ENCODE measurements at places on chromosomes 16 and 17.

DNA sequence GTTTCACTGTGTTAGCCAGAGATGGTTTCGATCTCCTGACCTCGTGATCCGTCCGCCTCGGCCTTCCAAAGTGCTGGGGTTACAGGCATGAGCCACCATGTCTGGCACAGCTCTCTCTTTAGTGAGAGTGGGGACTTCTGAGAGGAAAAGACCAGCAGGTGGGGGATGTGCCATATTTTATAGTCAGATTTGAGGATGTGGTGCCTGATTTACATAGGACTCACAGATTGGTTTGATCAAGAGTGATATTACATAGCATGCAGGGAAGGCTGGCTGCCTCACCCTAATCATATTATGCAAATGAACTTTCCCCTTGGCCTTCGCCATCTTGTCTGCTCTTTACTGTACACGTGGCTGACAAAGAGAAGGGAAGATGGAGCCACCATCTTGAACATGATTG lies 28.1 kb upstream of the MAPK3 start:
- DNase-seq: no peak

- DNase-seq: no peak
Measured at GRCh38 chr17:7589891-7590691, at the start of gene SOX15. TSS of gene SOX15 (minus strand) at chr17:7590094. CDS start at chr17:7589676, 418 bp downstream.

DNA sequence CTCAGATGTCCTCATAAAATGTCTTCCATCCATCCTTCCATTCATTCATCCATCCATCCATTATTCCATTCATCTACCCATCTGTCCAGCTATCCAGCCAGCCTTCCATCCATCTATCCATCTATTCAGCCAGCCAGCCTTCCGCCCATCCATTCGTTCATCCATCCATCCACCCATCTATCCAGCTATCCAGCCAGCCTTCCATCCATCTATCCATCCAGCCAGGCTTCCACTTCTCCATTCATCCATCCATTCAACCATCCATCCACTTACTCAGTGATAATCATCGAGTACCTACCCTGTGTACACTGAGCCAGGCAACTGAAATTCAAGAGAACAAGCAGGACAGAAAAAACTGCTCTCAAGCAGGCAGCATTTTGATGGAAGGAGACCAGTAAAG lies 4.6 kb upstream of the CCDC182 start:
- DNase-seq: no peak

- DNase-seq: no peak
Measured at GRCh38 chr17:1228781-1229348, 41.4 kb upstream of the BHLHA9 start.

GRCh38 chr17:74842599-74843351 lies 16.9 kb downstream of the GRIN2C start:
- peak; percentile 40 for DNase-seq

DNA sequence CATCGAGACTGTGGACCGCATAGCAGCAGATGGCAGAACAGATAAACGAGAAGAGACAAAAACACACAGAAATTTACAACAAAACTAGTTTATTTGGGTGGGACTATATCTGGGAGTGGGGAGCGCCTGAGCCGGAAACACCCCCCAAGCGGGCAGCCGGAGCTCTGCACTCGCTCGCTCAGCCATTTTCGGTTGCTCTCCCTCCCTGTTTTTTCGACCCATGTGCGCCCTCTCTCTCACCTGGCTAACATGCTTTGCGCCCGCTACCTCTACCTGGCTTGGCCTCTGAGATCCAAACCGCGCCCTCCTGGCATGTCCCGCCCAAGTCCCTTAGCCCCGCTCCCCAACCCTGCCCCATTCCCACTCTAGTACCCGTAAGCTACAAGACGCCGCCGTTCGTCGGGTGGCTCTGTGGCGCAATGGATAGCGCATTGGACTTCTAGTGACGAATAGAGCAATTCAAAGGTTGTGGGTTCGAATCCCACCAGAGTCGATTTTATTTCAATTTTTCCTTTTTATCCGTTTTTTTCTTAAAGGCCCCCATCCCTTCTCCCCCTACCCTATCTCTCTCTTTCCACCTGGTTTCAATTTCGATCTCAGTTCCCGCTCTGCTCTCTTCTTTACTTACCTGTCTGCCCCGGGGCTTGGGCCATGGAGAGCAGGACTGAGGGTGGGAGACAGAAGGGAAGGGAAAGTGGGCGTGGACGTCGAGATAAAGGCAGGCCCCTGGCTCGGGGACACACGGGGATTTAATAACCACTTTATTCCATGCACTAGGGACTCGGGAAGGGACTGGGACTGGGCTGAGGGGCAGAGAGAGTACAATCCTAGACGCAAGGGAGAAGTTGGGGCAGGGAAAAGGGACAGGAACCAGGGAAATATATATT lies 2.4 kb upstream of the ALOXE3 start:
- DNase-seq: peak; percentile 79

DNA sequence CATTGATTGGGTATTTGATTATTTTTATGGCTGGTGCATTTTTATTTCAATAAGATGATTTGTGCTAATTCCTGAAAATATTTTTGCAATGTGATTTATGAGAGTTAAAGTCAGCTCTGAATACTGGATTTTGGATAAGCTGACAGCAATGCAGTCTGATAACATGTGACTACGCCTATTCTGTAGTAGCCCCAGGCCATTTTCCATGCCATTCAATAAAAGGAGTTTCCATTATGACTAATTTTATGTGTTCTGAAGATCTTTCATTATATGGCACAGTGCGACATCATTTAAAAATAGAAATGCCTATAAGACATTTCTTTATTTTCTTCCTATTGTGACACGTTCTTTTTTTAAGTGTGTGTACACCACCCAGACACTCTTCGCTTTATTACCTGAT lies 46.3 kb downstream of the KCNJ2 start:
- DNase-seq: no peak

DNA sequence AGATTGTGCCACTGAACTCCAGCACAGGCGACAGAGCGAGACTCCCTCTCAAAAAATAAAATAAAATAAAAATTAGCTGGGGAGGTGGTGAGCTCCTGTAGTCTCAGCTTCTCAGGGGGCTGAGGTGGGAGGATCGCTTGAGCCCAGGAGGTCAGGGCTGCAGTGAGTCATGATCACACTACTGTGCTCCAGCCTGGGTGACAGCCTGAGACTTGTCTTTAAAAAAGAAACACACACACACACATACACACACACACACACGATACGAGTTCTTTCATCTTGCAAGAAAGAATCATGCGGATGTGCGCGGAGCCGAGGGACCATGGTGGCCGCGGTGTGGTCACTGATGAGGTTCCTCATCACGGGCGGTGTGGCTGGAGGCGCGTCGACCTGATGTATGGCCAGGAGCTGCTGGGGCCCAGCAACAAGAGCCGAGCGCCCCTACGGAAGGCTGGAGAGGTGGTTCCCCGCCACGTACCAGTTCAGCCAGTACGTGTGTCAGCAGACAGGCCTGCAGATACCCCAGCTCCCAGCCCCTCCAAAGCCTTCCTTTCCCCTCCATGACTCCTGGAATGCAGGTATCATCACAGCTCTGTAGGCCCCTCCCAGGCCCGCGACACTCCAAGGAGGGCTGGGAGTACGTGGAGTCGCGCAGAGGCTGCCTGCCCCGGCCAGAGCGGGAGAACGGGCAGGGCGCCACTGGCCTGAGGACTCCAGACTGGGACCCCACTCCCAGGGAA lies 20.7 kb downstream of the NXN start:
- DNase-seq: no peak

DNA sequence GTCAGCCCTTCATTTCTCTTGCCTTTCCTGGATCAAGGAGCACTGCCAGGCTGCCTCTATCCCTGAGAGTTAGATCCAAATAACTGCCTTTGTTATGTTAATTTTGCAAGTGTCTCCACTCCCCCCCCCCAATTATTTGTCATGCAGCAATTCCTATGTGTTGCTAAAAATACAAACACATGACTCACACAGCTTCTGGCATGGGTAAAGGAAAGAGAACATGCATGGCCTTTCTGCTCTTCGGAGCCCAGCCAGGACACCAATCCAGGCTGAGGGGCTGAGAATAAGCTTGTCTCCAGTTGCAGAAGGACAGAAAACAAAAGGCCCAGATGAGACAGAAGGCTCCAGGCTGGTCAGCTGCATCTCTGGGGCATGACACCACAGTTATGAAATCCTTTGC lies 148.0 kb upstream of the TNRC6C start:
- DNase-seq: peak; percentile 94

DNA sequence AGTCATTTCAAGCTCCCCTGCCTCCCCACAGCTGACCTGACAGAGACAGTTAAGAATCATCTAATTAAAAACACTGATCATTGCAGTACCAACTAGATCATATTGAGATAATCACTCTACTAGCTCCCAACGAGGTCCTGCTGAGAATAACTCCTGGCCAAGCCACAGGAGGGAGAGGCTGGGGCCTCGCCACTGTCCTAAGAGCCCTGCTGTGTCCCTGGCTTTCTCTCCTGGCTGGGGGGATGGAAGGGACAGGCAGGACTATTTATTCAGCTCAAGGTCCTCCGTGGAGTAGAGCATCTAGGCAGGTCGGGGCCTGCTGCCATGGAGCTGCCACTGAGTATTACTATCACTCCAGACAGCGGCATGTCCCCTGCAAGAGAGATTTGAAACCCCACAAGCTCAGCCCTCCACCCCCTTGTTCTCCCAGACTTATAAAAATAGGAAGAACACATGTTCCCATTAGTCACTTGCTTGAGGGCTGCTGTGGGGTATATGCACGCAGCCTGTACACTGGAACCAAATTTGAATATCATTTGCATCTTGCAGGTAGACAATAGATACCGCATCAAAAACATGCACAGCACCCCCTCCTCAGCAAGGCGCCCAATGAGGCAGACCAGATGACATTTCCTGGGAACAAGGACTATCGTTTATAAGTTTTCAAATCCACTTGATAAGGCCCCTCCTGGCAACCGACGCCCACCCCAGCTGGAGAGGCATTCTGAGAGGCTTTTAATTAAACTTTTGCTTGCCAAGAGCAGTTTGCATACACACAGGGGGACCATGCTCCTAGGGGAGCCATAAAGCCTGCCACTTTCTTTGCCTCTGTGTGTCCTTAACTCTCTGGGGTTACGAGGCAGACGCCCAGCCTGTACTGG lies 385.2 kb upstream of the ZFHX3 start:
- no peak for DNase-seq

- DNase-seq: peak; percentile 96
Measured at GRCh38 chr17:59423137-59423724, 91.8 kb downstream of the YPEL2 start.

DNA sequence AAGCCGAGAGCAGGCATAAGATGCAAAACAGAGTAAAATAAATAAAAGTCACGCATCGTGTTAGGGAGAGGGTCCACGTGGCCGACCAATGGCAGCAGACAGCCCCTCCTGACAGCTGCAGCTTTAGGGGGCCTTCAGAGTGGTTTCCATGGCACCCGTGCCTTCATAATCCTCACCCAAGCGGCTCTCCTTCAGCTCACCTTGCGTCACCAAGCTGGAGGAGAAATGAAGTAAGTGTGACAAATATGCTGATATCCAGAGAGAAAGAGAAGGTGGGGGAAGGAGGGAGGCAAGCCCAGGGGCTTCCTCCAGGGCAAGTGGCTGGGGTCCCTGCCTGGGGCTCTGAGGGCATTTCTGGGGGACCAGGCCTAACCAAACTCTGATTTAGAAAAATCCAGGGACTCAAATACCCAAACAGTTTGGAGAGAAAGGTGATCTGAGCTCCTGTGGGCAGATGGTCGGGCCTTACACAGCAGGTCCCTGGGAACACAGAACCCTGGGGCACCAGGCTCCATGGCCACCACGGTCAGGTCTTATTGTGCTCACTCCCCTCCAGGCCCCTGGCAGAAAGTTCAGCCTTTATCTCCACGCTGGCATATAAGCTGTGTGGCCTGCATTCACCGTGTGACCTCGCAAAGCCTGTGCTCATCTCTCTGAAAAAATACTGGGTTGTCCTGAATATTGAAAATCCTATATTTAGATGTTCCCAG lies 80.7 kb upstream of the TNRC6C start:
- DNase-seq: no peak

- no peak for DNase-seq
Measured at GRCh38 chr17:65058593-65058992, 2.1 kb upstream of the GNA13 start.

- DNase-seq: no peak
Measured at GRCh38 chr16:84047206-84047605, 4.6 kb upstream of the SLC38A8 start.

DNA sequence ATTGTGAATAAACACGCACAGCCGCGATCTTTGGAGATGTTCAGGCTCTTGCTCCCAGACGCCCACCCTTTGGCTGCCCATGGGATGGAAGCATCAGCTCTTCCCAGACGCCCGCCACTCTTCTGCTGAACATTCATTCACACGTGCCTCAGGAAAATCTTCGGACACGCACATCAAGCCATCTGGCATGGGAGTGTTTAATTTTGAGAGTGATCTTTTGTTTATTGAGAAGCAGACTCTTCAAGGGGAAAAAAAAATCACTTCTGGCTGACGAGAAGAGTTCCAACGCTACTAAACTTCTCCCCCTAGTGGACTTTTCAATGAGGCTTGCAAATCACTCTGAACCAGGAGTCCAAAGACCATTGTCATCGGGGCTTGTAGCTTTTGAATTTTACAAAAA lies 62.0 kb upstream of the NUDT7 start:
- peak; percentile 56 for DNase-seq

- no peak for DNase-seq
Measured at GRCh38 chr16:27740496-27741201, 190.7 kb downstream of the KATNIP start.

- DNase-seq: no peak
Measured at GRCh38 chr16:83674931-83675535, 132.7 kb upstream of the HSBP1 start.

- DNase-seq: peak; percentile 79
Measured at GRCh38 chr16:84198401-84198800, 7.4 kb downstream of the ADAD2 start.

DNA sequence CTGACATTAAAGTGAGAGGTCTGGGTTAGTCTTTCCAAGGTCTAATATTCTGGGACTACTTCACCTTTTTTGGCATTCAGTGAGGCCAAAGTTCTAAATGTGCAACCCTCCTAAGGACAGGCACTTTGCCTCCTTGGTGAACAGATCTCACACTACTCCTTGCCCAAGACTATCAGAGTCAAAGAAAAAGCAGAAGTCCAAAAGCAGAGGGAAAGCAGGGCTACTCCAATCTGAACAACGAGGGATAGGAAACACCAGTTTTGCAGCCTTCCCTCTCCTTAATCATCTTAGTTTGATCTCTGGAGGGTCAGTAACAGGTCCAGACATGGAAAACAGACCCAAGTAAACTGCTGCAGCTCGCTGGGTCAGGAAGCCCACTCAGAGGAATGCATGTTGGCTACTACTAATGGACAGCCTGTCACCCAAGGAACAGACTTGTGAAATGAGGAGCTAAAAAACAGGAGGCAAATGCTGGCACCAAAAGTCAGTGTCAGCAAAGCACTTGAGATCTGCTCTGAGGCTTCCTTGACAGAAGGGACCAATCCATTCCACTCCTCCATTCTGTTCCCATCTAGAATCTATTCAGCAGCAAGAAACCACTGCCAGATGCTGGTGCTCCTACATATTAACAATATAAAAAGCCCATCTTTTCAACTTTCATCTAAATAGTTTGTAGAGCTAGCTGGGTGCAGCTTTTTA lies 29.9 kb downstream of the DCUN1D3 start:
- no peak for DNase-seq

- no peak for DNase-seq
Measured at GRCh38 chr17:289409-289808, 63.2 kb downstream of the RPH3AL start.

- no peak for DNase-seq
Measured at GRCh38 chr16:48680881-48681280, 70.9 kb upstream of the N4BP1 start.

GRCh38 chr16:65142276-65142675 lies 20.4 kb upstream of the CDH11 start:
- peak; percentile 18 for DNase-seq

- no peak for DNase-seq
Measured at GRCh38 chr17:75514919-75515495, 330 bp downstream of the CASKIN2 start.

- no peak for DNase-seq
Measured at GRCh38 chr16:1575578-1575977, 36.3 kb downstream of the IFT140 start.

Measured in fibroblast of mammary gland (primary cell).